ENCODE measurements at places on chromosomes 3 and 15.

- H3K36me3 ChIP-seq: peaks cover 72% of the 10 kb centered on the region
- no peaks in the 10 kb centered on the region for H3K4me1 ChIP-seq
- no peak overlapping the region for H3K27ac ChIP-seq
- DNase-seq: no peak
Observed at GRCh38 chr3:142553741-142554140, 24.8 kb downstream of the ATR start.

GRCh38 chr3:38724392-38724736 lies 74.9 kb upstream of the SCN5A start:
- no peak overlapping the region for H3K4me3 ChIP-seq
- H3K27me3 ChIP-seq: no peaks in the 10 kb centered on the region
- no peaks in the 10 kb centered on the region for H3K4me1 ChIP-seq
- no peak for DNase-seq

- DNase-seq: no peak
- peaks cover 9% of the 10 kb centered on the region for H3K4me1 ChIP-seq
- H3K4me3 ChIP-seq: no peak overlapping the region
- no peaks in the 10 kb centered on the region for H3K27me3 ChIP-seq
- H3K27ac ChIP-seq: no peak overlapping the region
Observed at GRCh38 chr3:148953094-148953493, 38.2 kb upstream of the GYG1 start.

- H3K4me3 ChIP-seq: no peak overlapping the region
- DNase-seq: no peak
- H3K27ac ChIP-seq: no peak overlapping the region
- H3K27me3 ChIP-seq: no peaks in the 10 kb centered on the region
- H3K4me1 ChIP-seq: no peaks in the 10 kb centered on the region
Observed at GRCh38 chr3:68482565-68482964, 449.8 kb downstream of the TAFA4 start.
